A549 treated with CORT108297 at 1 μM for 4 hours (cell line): ENCODE measurements at places on chromosomes 6 and 20. TPM values are rescaled to one million over a fixed set of nuclear protein-coding genes. Genes with fewer than 3 reads are reported as not detected.

TMEM217 gene
- 0.54 to 1.3 TPM (median 0.75 TPM) in 5 replicates for total RNA-seq

CLPSL2 gene
- 0.70 to 1.2 TPM (median 0.80 TPM) in 5 replicates for total RNA-seq

APCDD1L gene
- total RNA-seq: 0.03 to 0.08 TPM (median 0.07 TPM) in 5 replicates

TNFRSF6B gene
- total RNA-seq: 0.47 to 1.4 TPM (median 0.76 TPM) in 5 replicates

KCNK15 gene
- total RNA-seq: 0.54 to 0.77 TPM (median 0.72 TPM) in 5 replicates

SLC24A3 gene
- total RNA-seq: 0.02 TPM in 1 of 5 replicates, not detected in the others

AIF1 gene
- total RNA-seq: not detected in 5 replicates

SLC32A1 gene
- not detected in 5 replicates for total RNA-seq
